ENCODE measurements at places on chromosomes 13 and 19.

DNA sequence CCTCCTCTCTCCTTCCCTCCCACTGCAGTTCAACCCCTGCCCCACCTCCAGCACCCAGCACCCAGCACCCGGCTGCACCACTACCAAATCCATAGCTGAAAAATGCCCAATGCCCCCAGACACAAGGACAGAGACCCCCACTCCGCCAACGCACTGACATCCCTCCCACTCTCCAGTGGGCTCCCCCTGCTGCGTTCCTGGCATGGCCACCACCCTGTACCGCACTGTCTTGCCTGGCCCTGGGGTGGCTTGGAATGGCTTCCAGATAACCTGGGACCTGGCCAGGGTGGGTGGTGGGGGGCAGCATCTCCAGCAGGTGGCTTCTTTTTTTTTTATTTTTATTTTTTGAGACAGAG lies 5.8 kb upstream of the MKNK2 start:
- no peak for DNase-seq

GRCh38 chr13:109366525-109366924 lies 419.9 kb downstream of the IRS2 start:
- no peak for DNase-seq

- DNase-seq: no peak
Observed at GRCh38 chr19:35395382-35396199, 24.7 kb downstream of the GPR42 start.

GRCh38 chr13:50228527-50228926 lies 213.3 kb downstream of the KCNRG start:
- DNase-seq: no peak

- DNase-seq: no peak
Observed at GRCh38 chr13:40181203-40181845, 485.1 kb downstream of the FOXO1 start.
